ENCODE measurements at places on chromosomes 7 and 10.

- DNase-seq, result no peak
These were observed 898.6 kb downstream of the KCNMA1 start for GRCh38 chr10:76738991-76739390.

GRCh38 chr10:1206601-1207000 is 150.4 kb downstream of the WDR37 start:
- DNase-seq, result no peak

DNA sequence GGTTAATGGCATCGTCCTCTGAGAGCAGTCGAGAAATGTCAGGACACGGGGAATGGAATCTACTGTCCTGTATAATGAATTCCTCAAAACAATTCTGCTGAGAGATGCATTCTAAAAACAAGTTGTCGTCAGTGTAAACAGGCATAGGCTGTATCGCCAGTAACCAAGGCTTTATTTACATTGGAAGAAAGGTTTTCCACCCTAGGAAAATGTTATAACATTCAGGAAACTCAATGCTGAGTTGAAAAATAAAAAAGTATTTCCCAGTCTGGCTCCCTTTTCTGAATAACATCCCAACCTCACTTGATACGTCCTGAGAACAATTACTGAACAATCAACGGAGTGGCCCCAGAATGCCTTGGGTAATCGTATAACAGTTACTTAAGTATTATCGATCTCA is 79.6 kb upstream of the UCN3 start:
- no peak for DNase-seq

GRCh38 chr7:148894591-148894990 is 10.5 kb upstream of the EZH2 start:
- DNase-seq, result no peak

- no peak for DNase-seq
These were observed 138.1 kb upstream of the UNC5B start for GRCh38 chr10:71074176-71074755.
